ENCODE measurements at places on chromosomes 13 and 19.

DNA sequence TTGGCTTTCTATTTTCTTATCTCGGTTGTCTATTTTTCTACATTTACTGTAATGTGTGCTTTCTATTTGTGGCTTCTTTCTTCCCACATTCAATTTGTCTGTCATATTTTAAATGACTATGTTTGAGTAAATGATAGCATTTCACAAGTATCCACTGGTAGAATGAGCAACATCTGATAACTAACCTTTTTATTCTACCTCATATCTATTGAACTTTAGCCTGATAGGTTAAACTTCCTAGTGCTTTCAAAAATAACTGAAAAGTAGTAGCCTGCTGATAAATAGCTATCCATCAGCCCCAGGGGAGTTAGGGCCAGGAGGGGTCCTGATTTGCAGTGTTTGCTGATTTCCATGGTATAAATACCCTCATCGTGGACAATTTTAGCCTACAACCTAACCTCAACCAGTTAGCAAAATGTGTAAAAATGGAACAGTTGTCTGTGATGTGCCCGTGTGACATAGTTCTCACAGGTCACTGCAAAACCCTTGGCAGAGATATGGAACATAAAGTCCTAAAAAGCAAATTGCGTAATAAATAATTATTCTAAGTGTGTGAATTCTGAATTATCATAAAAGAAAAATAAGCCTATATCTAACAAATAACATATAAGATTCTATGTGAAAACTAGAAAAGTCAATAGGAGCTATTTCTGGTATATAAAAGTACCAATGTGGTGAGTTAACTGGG is 32.1 kb downstream of the KCTD12 start:
- no peak for DNase-seq

DNA sequence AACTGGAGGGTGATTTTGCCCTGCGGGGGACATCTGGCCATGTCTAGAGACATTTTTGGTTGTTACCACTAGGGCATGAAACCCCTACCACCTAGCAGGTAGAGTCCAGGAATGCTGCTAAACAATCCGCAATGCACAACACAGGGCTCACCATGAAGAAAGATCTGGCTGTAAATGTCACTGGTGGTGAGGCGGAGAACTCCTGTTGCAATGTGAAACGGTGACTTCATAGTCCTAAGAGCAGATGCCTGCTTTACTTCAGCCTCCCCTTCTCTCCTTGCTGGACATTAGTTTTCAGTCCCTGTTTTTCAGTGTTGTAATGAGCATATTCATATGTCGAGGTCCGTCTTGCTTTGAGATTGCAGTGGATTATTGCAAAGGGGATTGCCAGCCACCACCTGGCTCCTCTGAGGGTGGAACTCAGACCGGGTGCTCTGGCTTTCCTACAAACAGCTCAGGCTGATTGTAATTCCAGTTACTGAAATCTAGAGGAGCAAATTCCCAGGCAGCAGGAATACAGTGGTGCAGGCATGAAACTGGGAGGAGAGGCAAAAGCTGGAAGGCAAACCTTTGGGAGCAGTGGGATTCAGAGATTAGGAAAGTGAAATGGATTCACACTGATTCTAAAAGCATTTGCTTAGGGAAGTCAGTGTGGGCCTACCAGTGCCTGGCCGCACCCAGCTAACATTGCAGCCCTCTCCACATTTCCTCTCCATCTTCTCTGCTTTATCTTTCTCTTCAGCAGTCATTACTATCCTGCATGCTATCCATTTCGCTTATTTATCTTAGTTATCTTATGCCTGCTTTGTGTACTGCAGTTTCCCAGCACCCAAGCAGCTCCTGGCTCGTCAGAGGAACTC is 76.1 kb upstream of the PCDH8 start:
- DNase-seq = no peak

- no peak for DNase-seq
These were observed 6.9 kb downstream of the RAB8A start for GRCh38 chr19:16118489-16119033.

GRCh38 chr19:32599736-32600157 is 18.8 kb downstream of the PDCD5 start:
- peak; percentile 12 for DNase-seq

DNA sequence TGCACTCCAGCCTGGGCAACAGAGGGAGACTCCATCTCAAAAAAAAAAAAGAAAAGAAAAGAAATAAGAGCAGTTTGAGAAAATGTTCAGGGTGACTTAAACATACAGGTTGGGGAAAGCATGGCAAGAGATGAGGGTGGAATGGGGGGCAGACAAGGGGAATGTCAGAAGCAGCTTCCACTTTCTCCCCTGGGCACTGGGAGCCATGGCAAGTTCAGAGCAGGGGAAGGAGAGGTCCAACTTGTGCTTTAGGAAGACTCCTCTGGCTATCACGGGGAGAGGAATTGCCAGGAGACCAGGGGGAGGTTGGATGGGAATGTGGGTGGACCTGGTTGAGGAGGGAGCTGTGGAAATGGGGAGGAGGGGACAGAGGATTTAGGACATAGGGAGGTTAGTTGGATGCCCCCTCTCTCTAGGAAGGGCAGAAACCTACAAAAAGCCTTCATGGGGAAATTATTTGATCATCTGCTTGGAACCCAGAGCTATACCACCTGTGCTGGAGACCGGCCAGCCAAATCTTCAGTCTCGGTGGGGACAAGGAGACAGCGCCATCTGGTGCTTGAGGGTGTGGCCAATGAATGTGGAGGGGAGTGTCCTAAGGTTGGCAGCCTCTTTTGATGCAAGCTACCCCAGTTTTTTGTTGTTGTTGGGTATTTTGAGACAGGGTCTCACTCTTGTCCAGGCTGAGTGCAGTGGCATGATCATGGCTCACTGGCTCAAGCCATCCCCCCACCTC is 7.3 kb upstream of the STRN4 start:
- no peak for DNase-seq

DNA sequence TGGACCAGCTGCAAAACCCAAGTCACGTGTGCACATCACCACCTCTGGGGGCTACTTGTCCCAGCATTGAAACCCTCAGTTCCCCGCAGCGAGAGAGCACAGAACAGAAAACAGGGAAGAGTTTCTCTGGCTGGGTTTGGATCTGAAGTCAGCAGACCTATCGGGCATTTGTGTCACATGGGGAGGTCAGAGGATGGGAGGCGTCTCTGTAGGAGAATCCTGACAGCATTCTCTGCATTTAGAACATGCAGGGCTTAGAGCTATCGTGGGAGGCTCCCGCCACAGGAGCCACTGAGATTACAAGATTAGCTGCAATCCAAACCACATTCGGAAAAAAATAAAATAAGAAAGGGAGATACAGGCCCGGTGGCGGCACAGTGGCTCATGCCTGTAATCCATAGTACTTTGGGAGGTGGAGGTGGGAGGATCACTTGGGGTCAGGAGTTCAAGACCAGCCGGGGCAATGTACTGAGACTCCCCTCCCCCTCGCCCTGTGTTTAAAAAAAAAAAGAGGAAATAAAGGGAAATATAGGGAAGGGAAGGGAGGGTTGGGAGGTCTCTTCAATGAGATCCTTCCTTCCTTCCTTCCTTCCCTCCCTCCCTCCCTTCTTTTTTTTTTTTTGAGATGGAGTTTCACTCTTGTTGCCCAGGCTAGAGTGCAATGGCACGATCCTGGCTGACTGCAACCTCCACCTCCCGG is 2.9 kb upstream of the TLE6 start:
- DNase-seq = no peak

DNA sequence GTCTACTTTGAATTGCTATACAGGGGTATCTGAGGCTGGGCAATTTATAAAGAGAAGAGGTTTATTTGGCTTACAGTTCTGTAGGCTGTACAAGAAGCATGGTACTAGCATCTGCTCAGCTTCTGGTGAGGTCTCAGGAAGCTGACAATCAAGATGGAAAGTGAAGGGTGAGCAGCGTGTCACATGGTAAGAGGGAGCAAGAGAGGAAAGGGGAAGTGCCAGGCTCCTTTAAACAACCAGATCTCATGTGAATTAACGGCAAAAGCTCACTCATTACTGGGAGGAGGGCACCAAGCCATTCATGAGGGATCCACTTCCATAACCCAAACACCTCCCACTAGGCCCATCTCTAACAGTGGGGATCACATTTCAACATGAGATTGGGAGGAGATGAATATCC is 222.4 kb downstream of the TDRD3 start:
- DNase-seq = no peak

DNA sequence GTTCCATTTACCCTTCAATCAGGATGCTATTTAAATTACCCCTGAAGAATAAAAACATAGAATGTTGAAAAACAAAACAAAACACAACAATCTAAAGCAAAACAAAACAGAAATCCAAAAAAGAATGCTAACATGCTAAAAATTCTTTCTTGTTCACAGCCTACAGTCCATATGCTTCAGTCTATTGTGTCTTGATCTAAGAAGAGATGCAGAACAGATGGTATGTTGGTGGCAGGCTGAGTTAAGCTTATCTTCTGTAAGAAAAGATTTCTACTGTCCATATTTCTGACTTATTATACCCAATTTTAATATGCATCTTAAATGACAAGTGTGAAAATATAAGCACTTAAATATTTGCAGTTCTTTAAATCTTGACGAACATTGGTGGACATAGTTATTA is 356.1 kb upstream of the SLITRK1 start:
- DNase-seq = no peak

GRCh38 chr13:27973291-27973690 is 4.2 kb upstream of the CDX2 start:
- no peak for DNase-seq

DNA sequence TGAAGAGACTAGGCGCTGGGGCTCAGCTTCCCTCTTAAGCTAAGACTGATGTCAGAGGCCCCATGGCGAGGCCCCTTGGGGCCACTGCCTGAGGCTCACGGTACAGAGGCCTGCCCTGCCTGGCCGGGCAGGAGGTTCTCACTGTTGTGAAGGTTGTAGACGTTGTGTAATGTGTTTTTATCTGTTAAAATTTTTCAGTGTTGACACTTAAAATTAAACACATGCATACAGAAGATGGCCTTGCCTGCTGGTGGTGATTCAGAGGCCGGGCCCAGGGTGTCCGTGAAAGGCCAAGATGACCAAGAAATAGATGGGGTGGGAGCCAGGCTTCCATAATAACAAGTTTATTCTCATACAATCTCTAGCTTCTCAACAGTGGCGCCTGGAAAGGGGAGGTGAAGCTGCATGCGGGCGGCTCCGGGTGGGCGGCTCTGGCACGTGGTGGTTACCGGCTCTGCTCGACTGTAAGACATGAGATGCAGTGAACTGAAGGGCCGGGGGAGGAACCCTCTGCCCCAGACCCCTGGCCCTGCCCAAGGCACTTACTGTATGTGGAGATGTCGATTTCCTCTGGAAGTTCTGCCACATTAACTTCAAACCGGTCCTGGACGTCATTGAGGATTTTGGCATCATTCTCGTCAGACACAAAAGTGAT is 10.5 kb downstream of the DDX39A start:
- DNase-seq = no peak

GRCh38 chr19:12967907-12968306 is 1.5 kb upstream of the DAND5 start:
- DNase-seq = no peak

GRCh38 chr13:21071015-21071414 is 9.6 kb upstream of the LATS2 start:
- no peak for DNase-seq

- DNase-seq = no peak
These were observed 45.1 kb downstream of the DCLK1 start for GRCh38 chr13:36086117-36086516.

GRCh38 chr13:30510091-30510490 is 44.4 kb upstream of the HMGB1 start:
- DNase-seq = no peak

DNA sequence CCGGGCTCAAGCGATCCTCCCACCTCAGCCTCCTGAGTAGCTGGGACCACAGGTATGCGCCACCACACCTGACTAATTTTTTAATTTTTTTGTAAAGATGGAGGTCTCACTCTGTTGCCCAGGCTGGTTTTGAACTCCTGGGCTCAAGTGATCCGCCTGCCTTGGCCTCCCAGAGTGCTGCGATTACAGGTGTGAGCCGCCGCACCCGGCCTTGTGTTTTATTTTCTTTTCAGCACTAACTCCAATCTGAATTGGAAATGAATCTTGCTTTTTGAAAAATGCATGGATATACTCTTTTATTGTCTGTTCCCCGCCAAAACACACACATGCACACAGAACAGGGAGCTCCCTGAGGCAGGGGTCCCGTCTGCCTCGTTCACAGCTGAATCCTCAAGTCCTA is 1.3 kb upstream of the ISOC2 start:
- DNase-seq = no peak

- no peak for DNase-seq
These were observed 6.4 kb upstream of the PDE4C start for GRCh38 chr19:18232540-18233223.

- DNase-seq = no peak
These were observed 26.4 kb downstream of the DNM2 start for GRCh38 chr19:10744253-10744798.

DNA sequence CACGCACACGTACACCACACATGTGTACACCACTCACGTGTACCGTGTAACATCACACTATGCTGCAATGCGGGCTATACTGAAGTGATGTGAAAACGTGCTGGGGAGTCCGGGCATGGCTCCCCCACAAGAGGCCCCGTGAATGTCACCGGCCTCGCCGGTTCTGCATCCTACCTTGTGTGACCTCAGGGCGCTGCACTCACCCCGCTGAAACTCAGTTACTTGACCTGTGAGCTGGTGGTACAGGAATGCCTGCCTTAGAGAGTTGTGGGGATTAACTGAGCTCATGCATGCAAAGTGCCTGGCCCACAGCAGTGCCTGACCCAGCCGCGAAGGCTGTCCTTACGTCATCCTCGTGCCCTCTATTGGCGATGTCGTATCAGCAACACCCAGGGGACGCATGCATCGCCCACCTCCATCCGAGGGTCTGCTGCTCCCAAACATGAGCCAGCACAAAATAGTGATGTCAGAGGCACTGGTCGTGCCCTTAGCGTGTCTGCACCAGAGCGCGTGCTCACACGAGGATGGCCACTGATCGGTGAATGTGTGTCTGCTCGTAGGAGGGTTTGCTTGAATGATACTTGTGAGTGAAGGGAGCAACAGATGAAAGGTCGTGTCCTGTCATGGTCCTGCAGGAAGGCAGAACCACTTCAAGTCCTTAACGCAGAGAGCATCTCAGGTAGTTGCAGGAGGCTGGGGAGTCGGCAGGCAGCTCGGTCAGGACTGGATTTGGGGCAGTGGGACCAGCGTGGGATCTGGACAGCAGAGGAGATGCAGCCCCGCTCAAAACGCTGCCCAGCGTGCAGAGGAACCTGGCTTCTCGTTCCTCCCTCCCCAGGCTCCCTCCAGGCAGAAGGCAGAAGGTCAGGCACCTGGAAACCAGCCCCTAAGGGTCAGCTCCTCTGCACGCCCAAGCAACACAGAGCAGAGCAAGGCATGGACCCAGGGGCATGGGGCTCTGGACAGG is 126.2 kb upstream of the SPACA7 start:
- DNase-seq = no peak

Data from GM04504 (cell line).